Osteocyte (in vitro differentiated cells): ENCODE measurements at places on chromosomes 1 and 21. TPM values are rescaled to one million over a fixed set of nuclear protein-coding genes. Genes with fewer than 3 reads are reported as not detected.
A peak's percentile ranks its signal among the peaks of the same experiment; 100 is the strongest.

Gene INAVA
- total RNA-seq = 2.0 and 2.1 TPM in 2 replicates

DNA sequence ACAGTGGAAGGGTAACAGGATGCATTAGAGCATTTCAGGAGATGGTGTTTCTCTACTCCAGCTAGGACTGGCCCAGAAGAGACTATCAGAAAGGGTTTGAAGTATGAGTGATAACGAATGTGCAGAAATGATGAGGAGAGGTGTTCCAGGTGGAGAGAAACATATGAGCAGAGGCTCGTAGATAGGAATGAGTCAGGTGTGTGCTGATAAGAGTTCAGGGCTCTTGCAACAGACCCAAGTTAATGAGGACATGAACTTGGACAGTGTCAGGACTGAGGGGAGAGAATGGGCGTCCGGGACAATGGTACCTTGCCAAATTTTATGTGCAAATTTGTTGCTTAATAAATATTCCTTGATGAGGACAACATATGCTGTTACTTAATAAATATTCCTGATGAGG lies 183.9 kb upstream of the NFIA start:
- DNase-seq = no peak

DNA sequence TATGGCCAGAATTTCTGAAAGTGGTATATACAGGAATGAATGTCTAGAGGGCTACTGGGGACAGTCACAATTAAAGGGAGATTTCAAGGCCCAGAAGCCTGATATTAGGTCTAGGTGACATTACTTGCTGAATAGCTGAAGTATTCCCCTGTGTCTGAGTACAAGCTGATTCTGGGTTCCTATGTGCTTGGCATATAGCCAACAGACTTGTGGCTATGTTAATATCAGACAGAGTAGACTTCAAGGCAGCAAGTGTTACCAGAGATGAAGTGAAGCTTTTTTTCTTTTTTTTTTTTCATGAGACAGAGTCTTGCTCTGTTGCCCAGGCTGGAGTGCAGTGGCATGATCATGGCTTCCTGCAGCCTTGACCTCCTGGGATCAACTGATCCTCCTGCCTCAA lies 8.3 kb downstream of the TTC4 start:
- DNase-seq = no peak

- no peak for DNase-seq
Measured at GRCh38 chr21:26447932-26448475, 125.1 kb downstream of the CYYR1 start.

DNA sequence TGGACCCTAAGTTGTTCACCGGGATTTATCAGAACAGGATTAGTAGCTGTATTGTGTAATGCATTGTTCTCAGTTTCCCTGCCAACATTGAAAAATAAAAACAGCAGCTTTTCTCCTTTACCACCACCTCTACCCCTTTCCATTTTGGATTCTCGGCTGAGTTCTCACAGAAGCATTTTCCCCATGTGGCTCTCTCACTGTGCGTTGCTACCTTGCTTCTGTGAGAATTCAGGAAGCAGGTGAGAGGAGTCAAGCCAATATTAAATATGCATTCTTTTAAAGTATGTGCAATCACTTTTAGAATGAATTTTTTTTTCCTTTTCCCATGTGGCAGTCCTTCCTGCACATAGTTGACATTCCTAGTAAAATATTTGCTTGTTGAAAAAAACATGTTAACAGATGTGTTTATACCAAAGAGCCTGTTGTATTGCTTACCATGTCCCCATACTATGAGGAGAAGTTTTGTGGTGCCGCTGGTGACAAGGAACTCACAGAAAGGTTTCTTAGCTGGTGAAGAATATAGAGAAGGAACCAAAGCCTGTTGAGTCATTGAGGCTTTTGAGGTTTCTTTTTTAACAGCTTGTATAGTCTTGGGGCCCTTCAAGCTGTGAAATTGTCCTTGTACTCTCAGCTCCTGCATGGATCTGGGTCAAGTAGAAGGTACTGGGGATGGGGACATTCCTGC lies 3.9 kb upstream of the OLFML3 start:
- no peak for DNase-seq

DNA sequence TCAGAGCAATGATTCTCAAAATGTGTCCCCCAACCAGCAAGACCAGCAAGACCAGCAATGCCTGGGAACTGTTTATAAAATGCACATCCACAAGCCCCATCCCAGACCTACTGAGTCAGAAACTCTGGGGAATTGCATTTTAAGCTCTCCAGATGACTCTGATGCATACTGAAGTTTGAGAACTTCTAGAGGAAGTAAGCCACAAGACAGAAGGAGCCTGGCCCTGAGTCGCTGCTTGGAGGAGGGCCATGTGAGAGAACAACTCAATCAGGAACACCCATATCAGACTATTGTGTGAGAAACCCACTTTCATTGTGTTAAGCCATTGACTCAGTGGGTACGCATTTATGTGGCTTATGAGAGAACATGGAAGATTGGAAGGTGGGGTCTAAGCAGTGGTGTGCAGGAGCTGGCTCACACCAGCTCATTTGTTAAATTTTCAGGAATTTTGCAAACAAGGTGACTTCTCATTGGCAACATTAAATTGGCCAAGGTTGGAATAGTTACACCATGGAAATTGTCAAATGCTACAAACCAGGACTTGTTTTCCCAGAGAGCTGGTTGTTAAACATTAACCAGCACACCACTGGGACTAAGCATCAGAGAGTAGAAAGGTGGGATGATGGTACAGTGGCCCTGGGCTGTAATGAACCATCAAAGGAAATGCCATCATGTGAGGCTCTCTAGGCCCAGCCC lies 38.9 kb downstream of the ATP1A1 start:
- no peak for DNase-seq

GRCh38 chr1:1115136-1115785 lies 628 bp downstream of the C1orf159 start:
- DNase-seq = no peak

GRCh38 chr1:228691926-228692325 lies 43.4 kb upstream of the RHOU start:
- DNase-seq = no peak

GRCh38 chr1:207833381-207833780 lies 77.5 kb downstream of the CD34 start:
- DNase-seq = no peak

DNA sequence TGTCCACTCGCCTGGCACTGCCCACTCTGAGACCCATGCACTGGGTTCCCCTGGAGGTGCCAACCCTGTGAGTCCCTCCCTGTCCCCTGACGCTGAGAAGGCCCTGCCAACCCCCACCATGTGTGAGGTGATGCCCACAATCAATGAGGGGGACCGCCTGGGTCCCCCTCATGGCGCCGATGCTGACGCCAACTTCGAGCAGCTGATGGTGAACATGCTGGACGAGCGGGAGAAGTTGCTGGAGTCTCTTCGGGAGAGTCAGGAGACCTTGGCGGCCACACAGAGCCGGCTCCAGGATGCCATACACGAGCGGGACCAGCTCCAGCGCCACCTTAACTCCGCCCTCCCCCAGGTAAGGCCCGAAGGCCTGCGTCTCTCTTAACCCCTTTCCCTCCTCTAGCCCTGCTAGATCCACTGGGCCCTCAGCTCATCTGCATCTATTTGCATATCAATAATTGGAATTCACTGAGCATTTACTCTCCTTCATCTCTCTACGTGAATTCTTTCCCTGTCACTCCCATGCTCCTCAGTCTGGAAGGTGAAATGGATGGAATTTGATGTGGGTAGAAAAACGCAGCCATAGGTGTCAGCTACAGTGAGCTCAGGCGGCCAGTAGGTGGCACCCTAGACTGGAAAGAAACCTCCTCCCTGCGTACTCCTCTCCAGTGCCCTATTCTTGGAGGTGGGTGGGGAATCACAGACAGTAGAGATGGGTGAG lies 12.8 kb downstream of the PPFIA4 start:
- no peak for DNase-seq

Gene DNAI4
- total RNA-seq = 8.9 and 10.0 TPM in 2 replicates

DNA sequence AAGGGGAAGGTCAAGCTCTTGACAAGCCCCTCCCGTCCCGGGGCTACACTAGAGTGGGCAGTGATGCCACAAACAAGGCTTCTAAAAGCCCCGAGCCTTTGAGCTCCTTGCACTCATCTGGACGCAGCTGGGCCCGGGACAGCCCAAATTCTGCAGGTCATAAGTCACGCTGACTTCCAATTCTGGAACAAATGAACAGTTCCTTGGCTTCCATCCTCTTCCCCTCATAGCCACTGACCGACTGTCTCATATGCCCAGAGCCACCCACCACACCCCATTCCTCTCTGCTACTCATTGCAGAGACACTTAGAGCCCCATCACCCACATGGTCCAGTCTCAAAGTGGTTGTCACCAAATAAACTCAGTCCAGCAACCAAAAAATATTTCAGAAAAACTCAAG lies 32.8 kb upstream of the PRELP start:
- no peak for DNase-seq

- no peak for DNase-seq
Measured at GRCh38 chr1:90616395-90616794, 100.7 kb downstream of the BARHL2 start.

DNA sequence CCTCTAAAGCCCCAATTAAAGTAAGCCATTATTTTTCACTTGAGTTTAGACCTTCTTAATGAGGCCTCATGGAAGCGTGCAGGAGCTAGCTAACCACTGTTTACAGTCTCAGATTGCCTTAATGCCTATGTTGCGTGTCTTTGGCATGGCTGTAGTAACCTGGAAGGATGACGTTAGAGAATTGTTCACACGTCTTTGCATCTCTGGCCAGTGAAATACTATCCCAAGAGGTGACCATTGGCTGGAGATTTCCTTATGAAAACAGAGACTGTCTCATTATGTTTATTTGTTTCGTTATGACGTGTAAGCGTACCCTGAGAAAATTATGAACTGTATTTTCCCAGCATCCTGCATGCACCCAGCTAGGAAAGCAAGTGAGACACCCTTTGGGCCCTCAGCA lies 18.6 kb upstream of the BMP8A start:
- DNase-seq = no peak

DNA sequence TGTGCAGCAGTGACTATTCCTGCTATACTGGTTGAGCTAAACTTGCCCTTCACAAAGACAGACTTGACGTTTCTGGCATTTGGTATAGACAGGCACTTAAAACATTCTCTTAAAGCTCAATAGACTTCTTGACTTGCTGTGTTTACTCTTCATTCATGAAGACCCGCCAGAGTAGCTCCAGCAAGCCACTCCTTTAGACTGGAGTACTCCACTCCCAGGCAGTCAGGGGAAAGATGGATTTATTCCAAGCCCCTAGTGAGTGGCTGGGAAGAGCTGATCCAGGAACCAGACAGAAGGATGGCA lies 70.7 kb downstream of the EVA1C start:
- no peak for DNase-seq

- DNase-seq = no peak
Measured at GRCh38 chr1:209023790-209024189, 559.7 kb upstream of the CAMK1G start.

DNA sequence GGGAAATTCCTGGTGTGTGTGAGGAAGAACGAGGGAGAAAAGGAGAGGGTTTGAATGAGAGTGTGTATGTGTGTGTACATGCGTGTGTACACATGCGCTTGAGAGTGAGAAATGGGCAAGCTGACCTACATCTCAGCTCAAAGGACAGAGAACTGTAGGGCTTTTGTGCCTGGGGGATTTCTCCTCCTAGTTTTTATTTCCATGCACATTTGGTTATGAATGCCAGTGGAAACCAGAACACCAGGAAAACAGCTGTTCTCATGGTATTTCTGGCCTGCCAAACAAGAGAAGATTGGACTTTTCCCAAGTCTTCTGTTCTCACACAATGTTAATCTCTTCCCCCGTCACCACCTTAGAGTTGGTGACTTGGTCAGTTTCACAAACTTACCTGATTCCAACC lies 45.2 kb downstream of the SLC44A3 start:
- no peak for DNase-seq

DNA sequence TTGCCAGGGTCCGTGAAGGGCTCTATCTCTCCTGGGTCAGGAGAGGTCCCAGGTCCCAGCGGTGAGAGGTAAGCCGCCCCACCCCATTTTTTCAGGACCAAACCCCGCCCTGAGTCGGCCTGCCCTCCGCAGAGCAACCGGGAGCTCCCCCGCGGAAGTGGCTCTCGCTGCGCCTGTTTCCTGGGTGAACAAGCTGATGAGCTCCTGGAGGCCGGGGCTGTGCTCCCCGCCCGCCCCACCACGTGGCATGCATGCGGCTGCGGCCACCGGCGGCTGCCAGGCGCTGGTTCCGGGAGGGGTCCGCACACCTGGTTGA lies 32.0 kb downstream of the ZBTB17 start:
- no peak for DNase-seq

DNA sequence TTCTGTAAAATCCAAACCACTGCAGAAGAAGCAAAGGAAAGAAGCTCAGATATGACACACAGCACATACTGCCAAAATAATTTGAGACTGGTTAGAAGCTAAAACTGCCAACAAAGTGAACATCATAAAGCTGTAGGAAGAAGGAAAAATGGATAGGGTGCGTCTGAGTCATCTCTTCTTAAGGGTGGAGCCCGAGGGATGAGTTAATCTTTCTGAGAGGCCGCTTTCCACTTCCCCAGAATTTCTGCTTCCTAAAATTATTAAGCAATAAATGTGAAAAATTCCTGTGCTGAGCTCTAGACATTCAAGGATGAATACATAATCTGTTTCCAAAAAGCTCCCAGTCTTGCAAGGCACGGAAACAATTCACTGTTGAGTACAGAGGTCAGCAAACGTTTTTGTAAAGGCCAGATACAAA lies 20.1 kb downstream of the PPT1 start:
- no peak for DNase-seq

Gene CIART
- total RNA-seq = 3.4 and 5.3 TPM in 2 replicates

DNA sequence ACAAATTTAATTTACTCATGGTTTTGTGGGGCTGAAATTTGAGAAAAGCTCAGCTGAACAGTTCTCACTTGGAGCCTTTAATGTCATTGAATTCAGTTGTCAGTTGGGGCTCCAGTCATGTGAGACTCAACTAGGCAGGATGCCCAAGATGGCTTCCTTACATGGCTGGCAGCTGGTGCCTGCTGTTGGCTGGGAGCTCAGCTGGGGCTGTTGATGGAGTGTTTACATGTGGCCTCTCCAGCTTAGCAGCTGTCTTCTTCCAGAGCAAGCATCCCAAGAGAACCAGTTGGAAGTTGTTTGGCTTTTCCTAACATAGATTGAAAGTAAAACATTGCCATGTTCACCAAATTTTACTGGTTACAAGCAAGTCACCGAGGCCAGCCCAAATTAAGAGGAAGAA lies 81.8 kb upstream of the KCNA3 start:
- DNase-seq = no peak

Gene KCNJ15
- total RNA-seq = 0.34 and 0.51 TPM in 2 replicates

GRCh38 chr1:43986712-43987111 lies 4.7 kb upstream of the CCDC24 start:
- no peak for DNase-seq

- peak; percentile 25 for DNase-seq
Measured at GRCh38 chr1:182259229-182259872, 132.2 kb downstream of the GLUL start.

Gene MROH7
- total RNA-seq = 0.11 TPM in 1 of 2 replicates, not detected in the other

Gene LIN28A
- total RNA-seq = not detected in 2 replicates
